D341Med (cell line): ENCODE measurements at places on chromosomes 1 and 21.
A peak's percentile ranks its signal among the peaks of the same experiment; 100 is the strongest.

DNA sequence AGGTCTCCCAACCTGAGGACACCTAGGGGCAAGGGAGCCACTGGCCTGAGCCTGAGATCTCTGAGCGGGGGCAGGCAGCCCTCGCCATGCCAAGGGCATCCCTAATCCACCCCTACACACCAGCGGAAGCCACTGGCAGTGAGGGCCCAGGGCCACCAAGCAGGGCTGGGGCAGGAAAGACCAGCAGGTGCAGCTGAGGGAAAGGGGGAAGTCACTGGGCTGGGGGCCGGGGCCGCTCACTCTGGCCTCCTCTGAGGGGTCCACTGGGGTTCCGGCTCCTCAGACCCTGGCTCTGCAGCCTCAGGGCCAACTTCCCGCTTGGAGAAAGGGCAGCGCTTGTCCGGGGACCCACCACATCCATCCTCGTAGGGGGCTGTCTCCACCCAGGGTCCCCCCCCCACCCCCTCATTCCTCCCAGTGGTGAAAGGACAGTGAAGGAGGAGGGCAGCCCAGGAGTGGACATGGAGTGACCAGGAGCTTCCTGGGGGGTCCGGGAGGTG lies 42.5 kb upstream of the ACTRT2 start:
- peak; percentile 18 for DNase-seq

GRCh38 chr1:54312796-54313316 lies 93.3 kb downstream of the SSBP3 start:
- no peak for DNase-seq

GRCh38 chr1:15022048-15022447 lies 131.5 kb upstream of the TMEM51 start:
- no peak for DNase-seq

DNA sequence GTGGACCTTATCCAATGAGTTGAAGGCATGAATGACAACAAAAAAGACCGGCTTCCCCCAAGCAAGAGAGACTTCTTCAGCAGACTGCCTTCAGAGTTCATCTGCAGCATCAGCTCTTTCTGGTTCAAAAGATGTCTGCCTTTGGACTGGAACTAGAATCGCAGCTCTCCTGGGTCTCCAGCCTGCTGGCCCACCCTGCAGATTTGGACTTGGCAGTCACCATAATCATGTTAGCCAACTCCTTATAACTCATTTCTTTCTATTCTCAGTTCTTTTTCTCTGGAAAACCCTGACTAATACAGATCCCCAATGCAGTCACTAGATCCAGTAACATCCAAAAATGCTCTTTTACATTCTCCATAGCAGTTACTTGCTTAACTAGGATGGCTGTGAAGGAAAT lies 89.2 kb upstream of the MARK1 start:
- no peak for DNase-seq

- no peak for DNase-seq
Measured at GRCh38 chr1:65084066-65084465, 63.9 kb upstream of the AK4 start.

DNA sequence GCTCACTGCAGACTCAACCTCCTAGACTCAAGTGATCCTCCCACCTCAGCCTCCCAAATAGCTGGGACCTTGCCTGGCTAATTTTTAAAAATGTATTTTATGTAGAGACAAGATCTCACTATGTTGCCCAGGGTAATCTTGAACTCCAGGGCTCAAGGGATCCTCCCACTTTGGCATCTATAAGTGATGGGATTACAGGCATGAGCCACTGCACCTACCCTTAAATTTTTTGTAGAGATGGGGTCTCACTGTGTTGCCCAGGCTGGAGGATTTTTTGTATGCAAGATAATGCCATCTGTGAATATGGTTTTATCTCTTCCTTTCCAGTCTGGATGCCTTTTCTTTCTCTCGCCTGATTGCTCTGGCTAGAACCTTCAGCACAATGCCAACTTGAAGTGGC lies 8.7 kb upstream of the DCAF8 start:
- no peak for DNase-seq

DNA sequence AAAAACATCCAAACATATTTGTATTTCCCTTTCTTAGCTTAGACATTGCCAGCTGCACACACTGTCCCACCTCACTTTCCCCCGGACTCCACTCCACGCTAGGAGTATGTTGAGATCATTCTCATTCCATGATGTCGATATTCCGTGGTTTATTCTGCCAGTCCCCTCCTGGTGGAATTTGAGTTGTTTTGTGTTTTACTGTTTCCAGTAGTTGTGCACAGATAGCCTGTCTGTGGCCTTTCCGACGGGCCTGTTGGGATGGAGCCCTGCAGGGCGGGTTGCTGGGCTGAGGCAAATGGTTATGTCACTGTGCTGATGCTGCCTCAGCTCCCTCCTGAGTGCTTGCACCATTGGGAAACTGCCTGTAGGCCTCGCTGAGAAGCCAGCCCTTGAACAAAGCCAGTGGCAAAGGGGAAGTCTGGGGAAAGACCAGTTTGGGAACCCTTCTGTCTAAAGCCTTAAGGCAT lies 12.8 kb downstream of the TRAPPC10 start:
- DNase-seq = no peak

- DNase-seq = no peak
Measured at GRCh38 chr1:203140743-203141520, 13.4 kb downstream of the ADORA1 start.

DNA sequence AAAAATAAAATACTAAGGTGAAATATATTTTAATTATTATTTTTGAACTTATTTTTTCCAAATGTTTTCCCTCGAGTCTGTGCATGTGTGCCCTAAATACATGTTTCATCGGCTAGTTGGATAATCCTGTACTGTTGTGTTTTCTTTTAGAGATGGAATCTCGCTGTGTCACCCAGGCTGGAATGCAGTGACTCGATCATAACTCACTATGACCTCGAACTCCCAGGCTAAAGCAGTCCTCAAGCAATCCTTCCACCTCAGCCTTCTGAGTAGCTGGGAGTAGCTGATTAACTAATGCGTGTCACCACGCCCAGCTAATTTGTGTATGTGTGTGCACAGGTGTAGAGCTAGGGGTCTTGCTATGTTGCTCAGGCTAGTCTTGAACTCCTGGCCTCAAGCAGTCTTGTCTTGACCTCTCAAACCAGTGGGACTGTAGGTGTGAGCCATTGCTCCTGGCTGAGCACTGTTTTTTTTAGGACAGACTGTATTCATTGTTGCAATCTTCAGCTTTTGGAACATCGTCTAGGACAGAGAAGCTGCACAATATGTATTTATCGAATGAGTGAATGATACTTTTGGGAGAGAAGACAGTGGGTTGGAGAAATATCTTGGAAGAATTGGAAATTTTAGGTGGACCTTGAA lies 4.8 kb upstream of the TMCO1 start:
- no peak for DNase-seq

DNA sequence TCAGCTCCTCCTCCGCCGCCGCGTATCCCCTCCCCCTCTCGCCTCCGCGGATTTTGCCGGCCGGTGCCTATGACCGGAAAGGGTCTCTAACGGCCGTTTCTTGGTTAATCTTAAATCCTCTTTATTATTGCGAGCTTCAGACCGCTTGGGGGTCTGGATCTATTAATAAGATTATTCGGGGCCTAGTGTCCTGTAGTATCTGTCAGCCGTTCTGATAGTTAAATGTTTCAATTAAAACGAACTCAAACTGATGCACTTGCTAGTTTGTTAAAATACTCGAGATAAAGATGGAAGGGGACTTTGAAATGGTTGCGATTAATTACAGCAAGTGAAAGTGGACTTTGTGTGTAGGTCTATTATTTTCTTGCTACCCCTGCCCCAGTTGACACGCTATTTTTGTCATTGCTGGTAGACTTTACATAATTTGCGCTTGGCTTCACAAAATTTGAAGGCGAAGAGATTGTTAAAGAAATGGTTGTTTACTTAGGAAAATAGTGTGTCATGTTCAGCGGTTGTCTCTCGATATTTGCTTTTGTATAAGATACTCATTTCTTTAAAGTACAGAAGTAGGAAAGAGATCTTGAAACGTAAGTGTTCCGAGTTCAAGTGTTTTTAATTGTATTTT lies 779 bp downstream of the SON start:
- DNase-seq = no peak

DNA sequence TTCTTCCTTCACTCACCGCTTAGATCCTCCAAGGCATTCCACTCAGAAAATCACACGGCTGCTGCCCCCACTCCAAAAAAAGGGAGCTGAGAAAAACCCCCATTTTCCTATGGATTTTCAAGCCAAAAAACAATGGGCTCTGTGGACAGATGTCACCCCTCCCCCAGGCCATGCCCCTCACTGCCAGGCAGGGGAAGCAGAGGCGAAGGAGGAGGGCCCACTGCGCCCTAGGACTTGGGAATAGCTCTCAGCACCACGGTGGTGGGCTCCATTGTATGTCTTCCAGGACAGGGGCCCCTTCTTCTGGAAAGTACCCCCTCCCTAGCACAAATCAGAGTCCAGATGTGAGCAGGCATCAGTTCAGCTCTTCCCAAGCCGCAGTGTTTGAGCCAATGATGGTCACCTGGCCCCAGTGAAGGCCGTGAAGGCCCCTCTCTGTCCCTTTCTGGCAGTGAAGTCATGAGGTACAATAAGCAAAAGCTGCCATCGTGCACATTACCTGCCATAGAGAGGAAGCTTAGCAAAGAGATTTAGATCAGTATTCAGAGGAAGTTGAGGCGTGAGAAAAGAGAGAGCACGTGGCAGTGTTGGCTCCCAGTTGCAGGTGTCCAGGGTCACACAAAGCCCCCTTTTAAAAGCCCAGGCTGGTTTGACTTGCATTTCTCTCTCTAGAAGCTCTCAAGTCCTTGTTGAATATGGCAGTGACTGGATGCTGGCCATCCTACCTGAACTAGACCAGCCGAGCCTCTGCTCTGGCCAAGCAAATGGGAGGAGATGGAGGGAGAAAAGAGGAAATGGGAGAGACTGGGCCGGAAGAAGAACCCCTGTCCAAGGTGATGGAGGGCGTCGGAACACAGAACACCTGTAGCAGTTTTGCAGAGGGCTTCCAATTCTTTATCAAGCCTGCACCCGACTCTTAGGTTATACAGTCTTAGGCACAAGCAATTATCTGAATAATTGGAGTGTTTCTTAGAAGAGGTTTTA lies 149.0 kb downstream of the TOMM20 start:
- no peak for DNase-seq

DNA sequence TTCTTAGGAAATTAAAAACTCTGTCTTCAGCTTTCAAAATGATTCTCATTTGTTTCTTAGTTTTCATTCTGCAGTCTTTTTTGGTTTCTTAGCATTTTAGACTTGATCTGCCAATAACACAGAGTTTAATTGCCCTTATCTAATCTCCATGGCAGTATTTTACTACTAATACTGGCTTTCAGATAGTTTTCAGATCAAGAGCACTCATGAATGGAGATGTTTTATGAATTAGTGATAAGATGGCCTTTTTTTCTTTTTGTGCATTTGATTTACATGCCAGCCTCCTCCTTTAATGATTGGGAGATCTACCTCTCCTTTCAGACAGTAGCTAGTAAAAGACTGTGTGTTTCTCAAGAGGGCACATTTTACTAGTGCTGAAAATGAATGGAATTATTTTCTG lies 5.6 kb downstream of the MIA3 start:
- no peak for DNase-seq

GRCh38 chr1:197787056-197787455 lies 11.8 kb upstream of the DENND1B start:
- DNase-seq = no peak

DNA sequence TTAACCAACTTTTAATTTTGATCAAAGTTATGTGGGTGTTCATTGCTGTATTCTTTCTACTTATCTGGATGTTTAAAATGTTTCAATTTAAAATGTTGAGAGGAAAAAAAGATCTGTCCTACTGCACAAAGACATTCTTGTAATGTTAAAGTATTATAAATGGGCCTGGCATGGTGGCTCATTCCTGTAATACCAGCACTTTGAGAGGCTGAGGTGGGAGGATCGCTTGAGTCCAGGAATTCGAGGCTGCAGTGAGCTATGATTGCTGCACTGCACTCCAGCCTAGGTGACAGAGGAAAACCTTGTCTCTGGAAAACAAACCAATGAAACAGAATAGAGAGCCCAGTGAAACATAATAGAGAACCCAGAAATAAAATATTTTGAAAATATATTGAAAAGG lies 65.5 kb upstream of the LRRC8B start:
- DNase-seq = no peak

- peak; percentile 72 for DNase-seq
Measured at GRCh38 chr1:245155272-245156040, 671 bp downstream of the KIF26B start.

- DNase-seq = no peak
Measured at GRCh38 chr1:158177700-158178450, 2.8 kb upstream of the CD1D start.

DNA sequence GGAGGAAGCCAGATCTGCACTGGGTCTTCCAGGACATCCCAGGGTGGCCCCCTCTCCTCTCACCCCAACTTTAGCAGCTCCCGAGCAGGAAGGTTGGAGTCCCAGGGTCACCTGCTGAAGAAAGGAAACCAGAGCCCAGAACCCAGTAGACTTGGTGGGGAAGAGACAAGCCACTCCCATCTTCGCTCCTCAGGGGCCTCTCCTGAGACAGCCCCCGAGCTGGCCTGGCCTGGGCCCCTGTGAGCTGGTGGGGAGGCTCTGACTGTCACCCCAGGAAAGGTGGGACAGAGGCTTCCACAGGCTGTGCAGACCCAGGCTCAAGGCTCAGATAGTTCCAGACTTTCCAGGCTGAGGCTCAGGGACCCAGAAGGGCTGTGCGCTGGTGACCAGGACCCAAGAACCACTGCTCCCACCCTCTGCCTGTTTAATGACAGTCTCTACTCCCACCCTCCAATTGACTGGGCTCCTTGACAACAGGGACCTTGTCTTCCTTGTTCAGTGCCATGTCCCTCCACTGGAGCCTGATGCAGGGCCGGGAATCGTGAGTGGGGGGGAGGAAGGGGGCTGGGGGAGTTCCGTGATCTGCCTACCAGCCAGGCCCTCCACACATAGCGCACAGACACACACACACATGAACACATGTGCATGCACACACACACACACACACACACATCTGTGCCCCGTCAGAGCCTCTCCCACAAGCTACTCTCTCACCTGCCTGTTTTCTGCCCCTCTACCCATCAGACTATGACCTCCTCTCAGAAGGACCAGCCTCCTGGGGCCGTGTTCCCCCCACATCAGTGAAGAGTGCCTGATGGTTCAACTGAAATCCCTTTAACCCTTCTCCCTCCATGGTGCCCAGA lies 401.2 kb downstream of the MATN1 start:
- no peak for DNase-seq

DNA sequence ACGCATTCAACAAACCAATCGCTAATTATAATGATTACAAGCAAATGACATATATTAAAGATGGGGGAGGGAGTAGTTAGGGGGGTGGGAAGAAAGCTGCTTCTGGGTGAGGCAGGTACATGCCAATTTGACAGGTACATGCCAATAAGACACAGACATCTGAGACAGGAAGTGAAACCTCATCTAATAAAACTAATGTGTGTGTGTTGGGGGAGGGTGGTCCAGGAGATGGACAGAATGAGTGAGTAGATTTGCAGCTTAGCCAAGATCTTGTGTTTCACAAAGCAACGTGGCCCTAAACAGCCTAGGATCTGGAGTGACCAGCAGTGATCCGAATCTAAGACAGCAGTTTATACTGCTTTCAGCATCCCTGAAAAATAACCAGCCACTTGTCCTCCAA lies 10.8 kb downstream of the CFAP45 start:
- DNase-seq = no peak
